HS-5 (cell line): ENCODE measurements at places on chromosomes 12 and 14.

GRCh38 chr12:58176296-58176869 lies 235.0 kb downstream of the ATP23 start:
- peak; percentile 13 for DNase-seq

DNA sequence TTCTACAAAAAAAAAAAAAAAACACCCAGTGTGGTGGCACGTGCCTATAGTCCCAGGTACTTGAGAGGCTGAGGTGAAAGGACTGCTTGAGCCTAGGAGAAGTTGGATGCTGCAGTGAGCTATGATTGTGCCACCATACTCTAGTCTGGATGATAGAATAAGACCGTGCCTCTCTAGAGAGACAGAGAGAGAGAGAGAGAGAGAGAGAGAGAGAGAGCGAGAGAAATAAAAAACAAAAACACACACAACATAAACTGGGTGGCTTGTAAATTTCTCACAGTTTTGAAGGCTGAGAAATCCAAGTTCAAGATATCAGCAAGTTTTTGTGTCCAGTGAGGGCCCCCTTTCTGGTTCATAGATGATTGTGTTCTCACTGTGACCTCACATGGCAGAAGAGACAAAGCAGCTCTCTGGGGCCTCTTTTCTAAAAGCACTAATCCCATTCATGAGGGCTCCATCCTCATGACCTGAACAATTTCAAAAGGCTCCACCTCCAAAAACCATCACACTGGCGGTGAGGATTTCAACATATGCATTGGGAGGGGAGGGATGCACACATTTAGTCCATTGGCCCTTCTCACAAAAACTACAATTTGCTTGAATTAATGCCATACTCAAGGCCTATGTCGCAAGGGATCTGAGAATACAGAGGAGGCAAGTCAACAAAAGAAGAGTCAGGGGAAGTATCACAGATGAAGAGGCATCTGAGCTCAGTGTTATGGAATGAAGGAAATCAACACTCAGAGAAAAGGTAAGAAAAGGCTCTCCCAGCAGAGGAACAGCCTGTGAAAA lies 94.9 kb downstream of the PPM1H start:
- peak; percentile 29 for DNase-seq

- no peak for DNase-seq
These were observed 483.0 kb upstream of the CCDC196 start for GRCh38 chr14:66003082-66003730.

DNA sequence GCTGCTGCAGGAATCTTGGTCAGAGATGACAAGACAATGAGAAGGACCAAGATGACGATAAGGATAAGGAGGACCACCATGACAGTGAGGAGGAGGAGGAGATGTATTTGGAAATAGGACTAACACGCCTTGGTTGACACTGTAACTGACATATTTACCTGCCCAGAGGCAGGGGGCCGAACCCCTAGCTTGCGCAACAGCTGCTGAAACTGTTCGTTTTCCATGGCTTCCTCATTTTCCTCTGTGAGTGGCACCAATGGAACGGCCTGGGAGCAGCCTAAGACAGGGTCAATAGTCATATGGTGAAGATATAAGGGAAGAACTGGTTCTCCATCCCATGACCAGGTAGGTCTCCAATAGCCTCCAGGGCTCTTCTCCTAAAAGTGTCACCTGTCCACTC lies 28.8 kb downstream of the TIMELESS start:
- DNase-seq = no peak

DNA sequence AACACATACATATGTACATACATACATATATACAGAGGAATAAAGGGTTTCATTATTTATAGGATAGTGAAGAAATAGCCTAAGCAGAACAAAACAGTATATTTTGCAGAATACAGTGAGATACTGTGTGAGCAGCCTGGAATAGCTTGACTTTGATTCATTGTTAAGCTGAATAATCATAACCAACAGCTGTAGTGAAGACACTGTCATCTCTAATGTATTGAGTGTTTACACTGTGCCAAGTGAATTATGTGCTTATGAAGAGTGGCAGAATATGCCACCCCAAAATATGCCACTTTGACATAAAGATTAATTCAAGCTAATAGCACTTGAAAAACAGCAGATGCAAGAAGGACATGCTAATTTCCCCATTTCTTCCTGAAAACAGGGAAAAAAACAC lies 48.2 kb upstream of the LRFN5 start:
- DNase-seq = no peak

DNA sequence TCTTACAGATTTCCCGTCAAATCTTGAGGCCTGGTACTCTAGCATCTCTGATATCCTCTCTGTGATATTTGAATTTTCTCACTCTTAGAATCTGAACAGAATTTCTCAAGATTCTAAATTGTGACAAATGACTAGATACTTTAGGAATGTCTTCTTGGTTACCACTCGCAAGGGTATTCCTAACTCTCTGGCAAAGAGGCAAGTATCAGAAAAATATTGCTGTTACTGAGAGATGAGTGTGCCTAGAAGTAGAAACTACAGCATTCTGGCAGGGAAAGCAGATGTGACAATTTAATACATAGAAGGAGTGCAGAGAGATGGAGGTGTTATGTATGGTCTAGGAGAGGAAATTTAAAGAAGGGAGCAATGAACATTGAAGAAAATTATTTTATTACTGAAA lies 467.8 kb downstream of the LRIG3 start:
- no peak for DNase-seq

GRCh38 chr14:99034711-99035171 lies 237.3 kb downstream of the BCL11B start:
- DNase-seq = no peak
